ENCODE measurements at places on chromosomes 3 and 15.

GRCh38 chr3:105526360-105527111, 159.8 kb downstream of the ALCAM start:
- DNase-seq = no peak

DNA sequence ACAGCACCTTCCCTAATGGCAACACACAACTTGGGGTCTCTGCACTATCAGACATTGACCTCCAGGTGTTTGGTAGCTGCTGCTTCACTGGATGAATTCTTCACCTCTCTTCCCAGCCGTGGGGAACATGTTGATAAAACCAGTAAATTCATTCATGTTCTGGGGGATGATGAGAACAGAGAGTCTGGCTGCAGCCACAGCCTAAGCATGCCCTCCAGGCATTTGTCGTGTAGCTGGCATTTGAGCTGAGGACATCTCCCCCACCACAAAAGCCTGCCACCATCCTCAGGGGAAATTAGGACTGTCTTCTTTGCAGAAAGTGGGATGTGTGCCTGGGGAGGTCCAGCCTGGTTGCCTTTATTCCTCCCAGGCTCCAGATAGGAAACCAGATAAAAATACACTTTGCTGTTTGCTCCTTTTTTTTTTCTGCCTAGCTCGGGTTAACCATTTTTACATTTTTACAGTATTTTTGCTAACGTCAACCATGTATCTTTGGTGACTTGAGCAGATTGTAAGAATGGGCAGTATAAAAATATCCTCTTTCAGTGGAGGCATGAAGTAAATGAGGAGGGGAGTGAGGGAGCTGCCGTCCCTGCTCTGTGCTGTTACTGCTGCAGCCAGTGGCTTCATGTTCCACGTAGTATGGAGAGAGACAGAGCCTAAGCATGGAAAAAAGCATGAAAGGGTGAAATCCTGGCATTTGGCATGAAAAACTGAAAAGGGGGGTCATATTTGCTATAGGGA, 444.0 kb downstream of the EPHB1 start:
- no peak for DNase-seq

- DNase-seq = no peak
Measured at GRCh38 chr3:88596451-88596850, 446.7 kb downstream of the C3orf38 start.

GRCh38 chr3:194632226-194632808, 902 bp downstream of the TMEM44 start:
- DNase-seq = no peak

DNA sequence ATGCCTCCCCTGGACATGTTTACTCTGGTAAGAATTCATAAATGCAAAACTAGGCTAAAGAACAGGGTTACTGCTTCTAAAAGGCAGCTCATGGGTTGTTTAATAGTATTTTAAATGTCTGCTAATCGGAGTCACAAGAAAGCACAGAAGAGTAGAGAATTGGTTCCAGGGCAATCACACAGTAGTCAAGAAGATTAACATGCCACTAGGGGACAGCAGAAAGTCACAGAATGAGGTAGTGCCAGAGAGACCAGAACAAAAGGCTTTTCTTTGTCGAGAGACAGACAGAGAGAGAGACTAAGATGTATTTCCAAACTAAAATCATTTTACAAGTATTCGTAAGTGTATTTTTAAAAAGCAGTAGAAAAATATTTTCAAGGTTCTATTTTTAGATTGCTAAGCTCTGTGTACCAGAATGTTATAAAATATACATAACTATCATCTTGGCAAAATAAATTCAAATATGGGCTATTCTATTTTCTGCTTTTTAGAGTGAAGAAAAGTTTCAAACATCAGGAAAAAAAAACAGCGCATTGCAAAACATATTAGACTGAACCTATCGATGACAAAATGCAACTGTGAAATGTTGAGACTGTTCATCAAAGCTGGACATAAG, 78.3 kb upstream of the CDIN1 start:
- peak; percentile 1 for DNase-seq

DNA sequence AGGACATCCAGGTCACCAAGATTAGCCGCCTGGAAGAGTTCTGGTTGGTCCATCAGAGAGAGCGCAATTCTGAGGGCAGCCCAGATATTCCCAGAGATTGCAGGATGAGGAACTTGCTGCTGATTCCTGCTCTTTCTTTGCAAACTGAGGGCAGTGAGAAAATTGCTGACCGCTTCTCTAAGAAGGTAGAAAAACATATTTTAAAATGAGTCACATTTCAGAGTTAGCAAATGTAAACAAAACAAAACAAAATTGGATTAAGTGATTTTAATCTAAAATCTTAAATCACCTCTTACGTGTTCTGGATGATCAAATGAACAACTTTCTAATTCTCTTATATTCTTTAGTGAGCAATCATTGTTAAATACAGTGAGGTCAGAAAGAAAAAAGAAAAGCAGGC, 149.0 kb downstream of the USP13 start:
- no peak for DNase-seq

DNA sequence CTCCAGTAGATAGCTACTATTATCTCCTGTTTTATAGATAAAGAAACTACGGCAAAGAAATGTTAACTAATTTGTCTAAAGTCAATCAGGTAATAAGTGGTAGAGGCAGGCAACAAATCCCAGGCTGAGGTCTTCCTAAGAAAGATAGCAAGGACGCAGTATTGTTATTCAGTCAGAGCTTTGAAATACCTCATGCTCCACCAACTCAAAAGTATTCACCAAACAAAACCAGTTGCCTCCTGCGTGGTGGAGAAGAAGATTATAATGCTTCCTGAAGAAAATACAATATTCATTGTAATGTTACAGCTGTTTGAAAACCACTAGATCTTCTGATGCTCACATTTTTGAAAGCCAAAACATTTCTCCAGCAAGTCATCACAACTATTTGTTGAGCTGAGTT, 138.2 kb upstream of the CNTN4 start:
- DNase-seq = no peak

DNA sequence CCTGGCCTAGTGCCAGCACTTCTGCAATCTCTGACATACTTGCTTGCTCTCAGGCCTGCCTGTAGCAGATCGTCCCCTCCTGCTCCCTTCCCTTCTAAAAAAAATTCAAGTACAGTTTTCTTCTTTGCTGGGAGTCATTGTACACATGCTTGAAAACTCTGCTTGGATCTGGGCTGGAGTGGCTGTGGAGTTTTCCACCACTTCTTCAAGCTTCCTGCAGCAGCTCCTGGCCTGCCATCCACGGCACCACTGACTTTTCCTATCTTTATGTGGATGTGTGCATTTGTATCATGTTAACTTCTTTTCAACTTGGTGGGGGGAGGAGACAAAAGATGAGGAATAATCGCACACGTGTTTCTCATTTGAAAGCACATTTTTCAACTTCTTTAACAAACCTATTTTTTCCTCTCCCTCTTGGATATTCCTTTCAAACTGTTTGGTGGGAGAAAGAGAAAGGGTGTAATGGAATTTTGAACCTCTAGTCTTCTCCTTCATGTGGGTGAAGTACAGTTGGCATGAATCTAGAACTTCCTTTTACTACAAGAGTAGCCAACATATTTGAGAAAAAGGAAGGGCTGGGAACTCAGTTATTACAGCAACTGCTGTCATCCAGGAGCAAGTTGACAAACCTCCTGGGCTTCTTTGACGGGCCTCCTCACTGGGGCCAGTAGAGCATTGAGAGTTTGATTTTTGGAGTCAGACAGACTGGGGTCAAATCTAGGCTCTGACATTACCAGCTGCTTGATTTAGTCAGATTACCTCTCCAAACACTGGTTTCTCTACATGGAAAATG, 61.2 kb upstream of the LRTM1 start:
- no peak for DNase-seq

DNA sequence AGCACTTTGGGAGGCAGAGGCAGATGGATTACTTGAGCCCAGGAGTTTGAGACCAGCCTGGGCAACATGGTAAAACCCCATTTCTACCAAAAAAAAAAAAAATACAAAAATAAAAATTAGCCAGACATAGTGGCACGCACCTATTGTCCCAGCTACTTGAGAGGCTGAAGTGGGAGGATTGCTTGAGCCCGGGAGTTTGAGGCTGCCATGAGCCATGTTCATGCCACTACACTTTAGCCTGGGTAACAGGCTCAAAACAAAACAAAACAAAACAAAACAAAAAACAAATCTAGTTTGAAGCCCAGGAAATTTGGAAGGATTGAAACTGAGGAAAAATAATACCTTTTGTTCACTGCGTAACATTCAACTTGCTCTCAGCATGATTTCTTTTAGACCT, 16.6 kb downstream of the TMOD3 start:
- no peak for DNase-seq

DNA sequence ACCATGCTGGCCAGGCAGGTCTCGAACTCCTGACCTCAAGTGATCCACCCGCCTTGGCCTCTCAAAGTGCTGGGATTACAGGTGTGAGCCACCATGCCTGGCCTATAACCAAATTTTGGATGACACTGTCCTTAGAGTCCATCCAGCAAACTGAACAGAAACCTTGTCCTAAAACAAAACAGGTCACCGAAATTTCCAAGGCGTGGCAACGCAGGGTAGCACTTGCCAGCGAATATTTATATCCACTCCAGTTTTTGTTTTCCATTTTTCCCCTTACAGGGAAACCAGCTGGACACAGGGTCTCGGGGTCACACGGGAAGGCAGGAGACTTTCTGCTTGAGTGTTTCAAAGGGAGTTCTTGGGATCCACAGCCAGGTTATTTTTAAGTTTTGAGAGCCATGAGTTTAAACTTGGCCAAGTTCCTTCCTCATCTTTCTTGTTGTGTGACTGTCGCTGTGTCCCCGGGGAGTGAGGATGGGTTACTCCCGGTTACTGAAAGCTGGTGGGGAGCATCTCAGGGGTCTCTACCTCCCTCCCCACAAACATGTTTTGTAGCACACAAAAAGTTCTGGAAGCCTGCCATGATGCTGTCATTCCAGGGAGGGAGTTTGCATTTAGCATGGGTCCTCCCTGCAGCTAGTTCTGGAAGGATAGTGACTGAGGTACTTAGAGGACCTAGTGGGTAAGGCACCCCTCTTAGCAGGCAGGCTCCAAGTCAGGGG, 12.6 kb downstream of the LIMD1 start:
- no peak for DNase-seq

GRCh38 chr3:53650424-53650823, 156.0 kb downstream of the CACNA1D start:
- DNase-seq = no peak

- peak; percentile 71 for DNase-seq
Measured at GRCh38 chr15:31360843-31361763, 34.5 kb downstream of the KLF13 start.

GRCh38 chr3:189519458-189519857, 111.7 kb upstream of the TP63 start:
- DNase-seq = no peak

- no peak for DNase-seq
Measured at GRCh38 chr15:88256279-88257230, at the start of gene NTRK3. Gene NTRK3, minus strand, starts transcription at chr15:88256739. Its CDS starts 586 bp downstream, at chr15:88256153.

DNA sequence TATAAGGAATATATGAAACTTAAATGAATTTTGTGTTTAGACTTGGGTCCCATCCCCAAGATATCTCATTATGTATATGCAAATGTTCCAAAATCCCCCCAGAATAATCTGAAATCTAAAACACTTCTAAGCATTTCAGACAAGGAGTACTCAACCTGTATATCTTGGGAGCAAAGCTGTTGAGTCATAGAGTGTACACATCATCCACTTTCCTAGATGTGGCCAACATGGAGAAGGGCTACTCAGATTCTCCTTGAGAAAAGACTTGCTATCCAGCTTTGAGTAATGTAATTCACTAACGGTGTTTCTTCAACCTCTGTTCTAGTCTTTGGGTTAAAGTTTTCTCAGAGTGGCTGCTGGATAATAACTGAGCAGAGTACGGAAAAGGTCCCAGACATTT, 215.5 kb upstream of the POU1F1 start:
- no peak for DNase-seq

- no peak for DNase-seq
Measured at GRCh38 chr15:92580933-92581445, 74.6 kb downstream of the FAM174B start.

DNA sequence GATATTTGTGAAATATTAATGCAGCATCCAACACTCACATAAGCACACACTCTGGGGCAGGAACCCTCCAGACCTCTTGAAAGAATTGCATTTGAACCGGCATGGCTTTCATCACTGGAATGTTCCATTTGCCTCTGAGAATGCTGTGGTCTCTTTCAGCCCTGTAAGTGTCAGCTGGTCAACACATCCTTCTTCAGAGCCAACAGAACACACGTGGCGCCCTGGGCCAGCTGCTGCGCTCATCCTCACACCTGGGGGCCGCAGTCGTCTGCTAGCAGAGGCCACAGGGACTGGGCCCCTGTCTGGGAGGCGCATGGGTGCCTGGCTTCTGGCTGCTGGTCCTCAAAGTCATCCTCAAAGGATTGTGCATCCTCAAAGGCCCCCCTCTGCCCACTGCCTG, 71.4 kb upstream of the HERC1 start:
- DNase-seq = no peak

GRCh38 chr15:70203981-70204560, 106.4 kb upstream of the TLE3 start:
- no peak for DNase-seq

- no peak for DNase-seq
Measured at GRCh38 chr15:49627407-49627877, 6.6 kb downstream of the DTWD1 start.

Measured in stimulated activated naive CD8-positive, alpha-beta T cell treated with anti-CD3 and anti-CD28 coated beads, Interleukin-15, amount 100 ng/mL, for 72 hours (primary cell).